Left kidney (tissue), 8 donors: ENCODE measurements at places on chromosomes 12 and 14.
A peak's percentile ranks its signal among the peaks of the same experiment; 100 is the strongest.

GRCh38 chr14:92549859-92550230 is 36.3 kb downstream of the RIN3 start:
- DNase-seq = no peak

- no peak for DNase-seq
Measured at GRCh38 chr12:53004178-53004577, 2.1 kb upstream of the EIF4B start.

DNA sequence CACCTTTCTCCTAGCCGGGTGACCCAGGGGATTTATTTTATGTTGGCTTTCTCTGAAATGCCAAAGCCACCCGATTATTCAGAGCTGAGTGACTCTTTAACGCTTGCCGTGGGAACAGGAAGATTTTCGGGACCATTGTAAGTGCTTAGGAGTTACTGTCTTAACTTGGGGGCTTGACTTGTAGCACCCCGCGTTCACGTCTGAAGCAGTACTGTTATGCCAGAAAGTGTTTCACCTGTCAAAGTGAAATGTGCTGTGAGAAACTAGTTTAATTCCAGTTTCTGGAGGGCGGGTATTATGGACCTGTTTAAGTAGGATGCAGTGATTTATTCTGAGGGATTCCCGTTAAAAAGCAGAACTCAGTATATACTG is 218 bp downstream of the LYSET start:
- peak; percentile 24 for DNase-seq

DNA sequence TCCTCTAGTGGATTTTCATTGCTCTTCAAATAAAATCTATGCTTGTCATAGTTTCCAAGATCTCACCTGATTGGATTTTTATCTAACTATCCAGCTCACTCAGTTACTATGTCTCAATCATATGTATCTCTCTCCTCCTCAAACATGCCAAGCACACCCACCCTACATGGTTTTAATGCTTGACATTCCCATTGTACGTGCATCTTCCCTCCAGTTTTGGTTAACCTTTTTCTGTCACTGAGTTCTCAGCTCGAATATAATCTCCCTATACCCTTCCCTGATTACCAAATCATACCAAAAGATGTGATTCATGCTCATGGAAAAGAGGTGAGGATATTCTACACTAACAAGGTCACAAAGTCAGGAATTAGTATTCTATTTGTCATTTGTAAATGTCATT is 12.0 kb upstream of the PTPRQ start:
- DNase-seq = no peak

- DNase-seq = no peak
Measured at GRCh38 chr14:35576260-35576659, 42.3 kb downstream of the INSM2 start.

GRCh38 chr12:64218597-64218996 is 3.5 kb downstream of the KICS2 start:
- DNase-seq = no peak

- DNase-seq = no peak
Measured at GRCh38 chr12:53222170-53222721, 9.8 kb downstream of the RARG start.

DNA sequence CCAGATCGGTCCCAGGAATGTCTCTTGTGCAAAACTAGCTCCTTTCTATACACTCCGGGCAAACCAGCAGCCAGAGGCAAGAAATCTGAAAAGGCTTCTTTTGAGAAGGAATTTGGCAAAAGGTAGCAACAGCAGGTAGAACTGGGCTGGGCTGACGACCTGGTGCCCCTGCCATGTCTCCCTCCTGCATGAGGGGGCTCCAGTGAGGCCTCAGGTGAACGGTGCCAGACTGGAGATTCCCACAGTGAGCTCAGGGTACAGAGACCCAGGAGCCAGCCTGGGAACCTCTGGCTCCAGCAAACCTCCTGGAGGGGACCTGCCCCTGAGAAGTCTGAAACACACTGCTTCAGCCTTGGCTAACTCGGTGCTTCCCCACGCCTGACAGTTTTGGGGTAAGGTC is 10.8 kb downstream of the ITPK1 start:
- no peak for DNase-seq
